ENCODE measurements at places on chromosomes 3 and 15.

- DNase-seq, result no peak
Measured at GRCh38 chr3:107800710-107801109, 277.9 kb downstream of the BBX start.

- DNase-seq, result no peak
Measured at GRCh38 chr3:63753567-63753966, 65.5 kb upstream of the C3orf49 start.

DNA sequence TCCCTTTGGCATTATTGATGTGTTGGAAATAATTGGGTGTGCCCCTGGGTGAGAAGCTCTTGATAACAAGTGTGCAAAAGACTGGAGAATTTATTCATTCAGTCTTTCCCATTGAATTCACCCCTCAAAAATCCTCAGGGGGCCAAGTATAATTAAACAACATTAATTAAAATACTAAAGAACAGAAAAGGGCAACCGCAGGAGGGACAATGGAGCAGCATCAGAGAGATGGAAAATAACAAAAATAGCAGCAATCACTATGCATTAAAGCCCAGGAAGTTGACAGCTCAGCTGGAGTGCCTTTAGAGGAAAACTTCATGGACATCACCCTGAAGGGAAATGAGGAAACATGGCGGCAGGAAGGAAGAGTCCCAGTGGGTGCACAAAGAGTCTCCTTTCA is 227.6 kb downstream of the MINAR1 start:
- no peak for DNase-seq

GRCh38 chr15:54941417-54941816 is 255.3 kb downstream of the RSL24D1 start:
- no peak for DNase-seq

DNA sequence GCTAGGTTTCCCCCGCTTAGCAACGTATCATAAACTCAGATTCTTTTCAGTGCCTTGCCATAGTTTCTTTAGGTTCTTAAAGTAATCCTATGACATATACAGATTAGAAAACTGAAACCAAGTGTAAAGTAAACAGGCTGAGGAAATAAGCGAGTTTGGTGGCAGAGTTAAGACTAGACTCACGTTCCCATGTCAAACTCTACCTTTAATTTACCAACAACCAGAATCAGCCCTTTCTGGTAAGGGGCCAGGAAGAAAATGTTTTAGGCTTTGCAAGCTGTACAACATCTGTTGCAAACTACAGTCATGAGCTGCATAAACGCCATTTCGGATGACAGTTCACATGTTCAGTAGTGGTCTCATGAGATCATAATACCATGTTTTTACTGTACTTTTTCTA is 128.0 kb upstream of the PRICKLE2 start:
- DNase-seq, result no peak

DNA sequence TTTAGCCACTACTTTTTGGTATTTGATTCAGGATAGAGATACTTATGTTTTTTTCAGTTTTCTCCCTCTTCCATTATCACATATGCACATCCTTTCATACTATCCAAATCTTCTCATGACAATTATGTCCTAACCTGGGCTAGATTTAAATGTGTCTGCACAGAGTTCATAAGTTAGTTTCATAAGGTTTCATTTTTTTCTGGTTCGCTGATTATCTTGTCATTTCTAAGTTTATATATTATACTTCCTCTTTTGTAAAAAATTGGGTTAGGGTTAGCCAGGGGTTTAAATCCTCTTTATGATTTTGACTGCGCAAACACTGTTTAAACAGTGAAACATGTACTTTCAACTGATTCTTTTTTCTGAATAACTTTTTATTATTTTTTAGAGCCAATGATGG is 148.6 kb downstream of the SST start:
- DNase-seq, result no peak

- no peak for DNase-seq
Measured at GRCh38 chr3:13722178-13722577, 157.7 kb downstream of the WNT7A start.
